ENCODE measurements at places on chromosomes 3 and 15. TPM values are rescaled to one million over a fixed set of nuclear protein-coding genes. Genes with fewer than 3 reads are reported as not detected.

GRCh38 chr3:71389911-71390573 lies 193.5 kb downstream of the FOXP1 start:
- DNase-seq = peak; percentile 77

DNA sequence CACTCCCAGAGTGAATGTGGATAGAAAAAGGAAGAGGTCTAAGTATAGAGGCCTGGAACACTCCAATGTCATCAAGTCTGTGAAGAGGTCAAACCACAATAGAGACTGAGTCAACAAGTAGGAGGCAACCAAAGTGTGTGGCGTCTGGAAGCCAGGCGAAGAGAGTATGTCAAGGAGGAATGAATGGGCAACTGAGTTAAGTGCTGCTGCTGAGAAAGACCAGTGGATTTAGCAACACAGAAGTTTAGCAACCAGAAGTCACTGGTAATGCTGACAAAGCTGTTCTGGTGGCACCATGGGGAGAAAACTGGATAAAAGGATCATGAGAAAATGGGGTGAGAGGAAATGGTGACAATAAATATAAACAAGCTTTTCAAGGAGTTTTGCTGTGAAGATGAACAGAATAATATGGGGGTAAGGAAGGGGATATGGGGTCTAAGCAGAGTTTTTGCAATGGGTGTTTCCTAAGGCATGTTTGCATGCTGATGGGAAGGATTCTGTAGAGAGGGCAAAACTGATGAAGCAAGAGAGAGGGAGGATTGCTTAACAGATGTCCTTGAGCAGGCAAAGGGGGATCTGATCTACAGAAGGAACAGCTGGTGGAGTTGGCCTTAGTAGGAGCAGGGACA lies 38.4 kb downstream of the PCOLCE2 start:
- DNase-seq = no peak

- DNase-seq = no peak
Measured at GRCh38 chr3:126316501-126316939, 40.7 kb downstream of the KLF15 start.

- DNase-seq = no peak
Measured at GRCh38 chr3:101261506-101261905, 58.9 kb downstream of the IMPG2 start.

- DNase-seq = no peak
Measured at GRCh38 chr3:122315619-122316018, 9.4 kb upstream of the CSTA start.

DNA sequence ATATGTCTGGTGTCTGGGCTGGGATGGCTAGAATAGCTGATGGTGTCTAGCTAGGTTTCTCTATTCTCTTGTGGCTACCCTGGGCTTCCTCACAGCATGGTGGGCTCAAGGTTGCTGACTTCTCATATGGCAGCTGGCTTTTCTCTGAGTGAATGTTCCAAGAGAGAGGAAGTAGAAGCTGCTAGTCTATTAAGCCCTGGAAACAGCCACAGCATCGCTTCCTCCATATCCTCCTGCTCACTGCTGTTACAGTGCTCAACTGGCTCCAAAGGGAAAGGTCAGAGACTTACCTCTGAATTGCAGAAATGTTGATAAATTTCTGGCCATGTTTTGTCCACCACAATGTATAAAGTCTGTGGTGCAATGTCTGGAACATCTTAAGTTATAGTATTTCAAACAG lies 299.9 kb upstream of the ADAMTS9 start:
- DNase-seq = no peak

DNA sequence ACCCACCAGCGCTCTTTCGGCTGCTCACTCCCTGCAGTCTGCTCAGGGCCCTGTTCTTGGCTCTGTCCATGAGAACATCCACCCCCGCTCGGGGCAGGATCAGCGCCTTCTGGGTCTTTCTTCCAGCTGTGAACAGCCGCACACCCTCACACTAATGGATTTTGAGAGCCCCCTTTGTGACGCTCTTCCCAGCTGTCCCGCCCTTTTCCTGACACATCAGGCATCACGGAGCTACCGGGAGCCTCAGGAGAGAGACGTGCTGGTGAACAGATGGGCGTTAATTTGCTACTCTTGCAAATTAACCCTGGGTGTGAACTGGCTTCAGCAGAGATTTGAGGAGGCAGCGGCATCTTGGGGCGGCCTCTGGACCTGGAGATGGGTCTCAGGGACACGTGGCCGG lies 113.0 kb downstream of the TMEM266 start:
- DNase-seq = no peak

DNA sequence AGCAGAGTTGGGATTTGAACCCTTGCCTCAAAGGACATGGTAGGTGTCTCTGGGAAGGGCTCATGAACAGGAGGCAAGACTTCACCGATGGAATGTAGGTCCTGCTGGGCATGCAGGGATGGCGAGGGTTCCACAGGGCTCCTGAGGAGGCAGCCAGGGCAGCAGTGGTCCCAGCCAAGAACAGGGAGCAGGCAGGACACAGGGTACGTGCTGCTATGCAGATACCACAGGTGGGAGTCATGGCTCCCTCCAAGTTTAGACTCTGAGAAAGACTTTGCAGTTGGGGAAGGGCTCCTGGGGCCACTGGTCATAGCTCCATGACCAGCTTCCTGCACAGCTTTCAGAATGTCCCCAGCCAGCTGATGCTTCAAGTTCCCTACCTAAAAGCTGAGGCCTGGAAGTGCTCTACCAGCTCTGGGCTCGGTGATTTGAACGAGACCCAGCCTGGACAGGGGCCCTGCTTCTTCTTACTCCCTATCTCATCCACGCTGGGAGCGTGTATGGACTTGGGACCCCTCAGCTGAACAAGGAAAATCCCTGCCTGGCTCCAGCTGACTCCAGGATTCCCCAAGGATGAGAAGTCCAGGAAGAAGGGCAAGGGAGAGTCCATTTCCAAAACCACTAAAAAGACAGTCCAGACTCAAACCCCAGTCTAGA lies 747 bp downstream of the MYL3 start:
- no peak for DNase-seq

- no peak for DNase-seq
Measured at GRCh38 chr15:79601405-79602086, 169.4 kb downstream of the MINAR1 start.

- DNase-seq = no peak
Measured at GRCh38 chr3:147200545-147200944, 205.8 kb downstream of the ZIC4 start.

- DNase-seq = no peak
Measured at GRCh38 chr3:153448151-153448829, 286.3 kb downstream of the RAP2B start.

DNA sequence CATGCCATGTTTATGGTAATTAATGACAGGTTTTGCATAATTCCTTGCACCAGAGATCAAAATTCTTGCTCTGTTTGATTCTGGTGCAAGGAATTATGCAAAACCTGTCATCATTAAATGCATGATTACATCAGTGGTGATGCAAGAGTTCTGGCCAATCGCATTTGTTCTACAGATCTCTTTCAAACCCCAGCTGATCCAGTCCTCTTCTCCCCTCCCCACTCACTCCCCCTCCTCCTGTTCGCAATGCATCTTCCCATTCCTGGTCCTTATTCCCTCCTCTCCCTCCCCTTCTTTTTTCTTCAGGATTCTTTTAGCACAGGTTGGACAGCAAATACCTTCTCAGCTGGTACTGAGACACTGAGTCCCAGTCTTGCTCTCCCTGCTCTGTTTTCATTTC lies 82.1 kb downstream of the GABRB3 start:
- no peak for DNase-seq

DNA sequence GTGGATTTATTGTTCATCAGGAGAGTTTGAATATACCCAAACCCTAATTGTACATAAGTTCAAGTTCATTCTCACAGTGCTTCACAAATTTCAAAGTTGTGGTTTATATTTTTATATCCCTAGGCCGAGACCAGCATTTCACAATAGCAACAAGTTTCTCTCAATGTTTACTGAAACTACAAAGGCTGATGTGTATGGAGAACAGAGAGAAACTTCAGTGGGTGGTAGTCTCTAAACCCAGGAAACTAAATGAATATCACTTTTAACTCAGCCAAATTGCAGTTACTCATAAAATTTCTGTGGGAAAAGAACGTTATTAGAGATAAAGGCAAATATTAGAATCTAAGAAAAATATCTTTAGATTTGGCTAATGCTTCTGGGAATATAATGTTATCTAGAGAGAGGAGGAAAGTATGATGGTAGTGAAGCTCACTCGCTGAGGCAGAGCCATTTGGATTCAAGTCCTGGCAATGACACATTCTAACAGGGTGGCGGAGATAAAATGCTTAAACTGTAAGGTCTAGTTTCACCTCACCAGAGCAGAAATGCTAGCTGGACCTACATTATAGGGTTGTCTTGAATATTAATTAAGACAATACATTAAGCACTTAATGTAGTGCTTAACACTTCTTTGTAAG lies 514.8 kb downstream of the EPHA3 start:
- no peak for DNase-seq

DNA sequence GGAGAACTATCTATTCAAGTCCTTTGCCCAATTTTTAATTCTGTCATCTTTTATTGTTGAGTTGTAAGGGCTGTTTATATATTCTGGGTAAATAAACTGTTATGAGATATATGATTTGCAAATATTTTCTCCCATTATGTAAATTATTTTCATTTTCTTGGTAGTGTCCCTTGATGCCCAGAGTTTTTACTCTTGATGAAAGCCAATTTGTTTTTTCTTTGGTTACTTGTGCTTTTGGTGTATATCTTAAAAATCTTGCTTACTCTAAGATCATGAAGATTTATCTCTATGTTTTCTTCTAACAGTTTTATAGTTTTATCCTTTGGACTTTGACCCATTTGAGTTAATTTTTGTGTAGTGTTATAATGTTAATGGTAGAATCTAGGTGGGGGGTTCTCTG lies 44.5 kb downstream of the TIMP4 start:
- DNase-seq = no peak

GRCh38 chr15:29091666-29092065 lies 178.0 kb downstream of the NSMCE3 start:
- no peak for DNase-seq

- no peak for DNase-seq
Measured at GRCh38 chr3:16203671-16204629, 29.5 kb downstream of the GALNT15 start.

- DNase-seq = peak; percentile 44
Measured at GRCh38 chr15:52208306-52208946, 17.2 kb upstream of the GNB5 start.

GRCh38 chr3:138455801-138456716 lies 21.6 kb downstream of the ESYT3 start:
- DNase-seq = no peak

DNA sequence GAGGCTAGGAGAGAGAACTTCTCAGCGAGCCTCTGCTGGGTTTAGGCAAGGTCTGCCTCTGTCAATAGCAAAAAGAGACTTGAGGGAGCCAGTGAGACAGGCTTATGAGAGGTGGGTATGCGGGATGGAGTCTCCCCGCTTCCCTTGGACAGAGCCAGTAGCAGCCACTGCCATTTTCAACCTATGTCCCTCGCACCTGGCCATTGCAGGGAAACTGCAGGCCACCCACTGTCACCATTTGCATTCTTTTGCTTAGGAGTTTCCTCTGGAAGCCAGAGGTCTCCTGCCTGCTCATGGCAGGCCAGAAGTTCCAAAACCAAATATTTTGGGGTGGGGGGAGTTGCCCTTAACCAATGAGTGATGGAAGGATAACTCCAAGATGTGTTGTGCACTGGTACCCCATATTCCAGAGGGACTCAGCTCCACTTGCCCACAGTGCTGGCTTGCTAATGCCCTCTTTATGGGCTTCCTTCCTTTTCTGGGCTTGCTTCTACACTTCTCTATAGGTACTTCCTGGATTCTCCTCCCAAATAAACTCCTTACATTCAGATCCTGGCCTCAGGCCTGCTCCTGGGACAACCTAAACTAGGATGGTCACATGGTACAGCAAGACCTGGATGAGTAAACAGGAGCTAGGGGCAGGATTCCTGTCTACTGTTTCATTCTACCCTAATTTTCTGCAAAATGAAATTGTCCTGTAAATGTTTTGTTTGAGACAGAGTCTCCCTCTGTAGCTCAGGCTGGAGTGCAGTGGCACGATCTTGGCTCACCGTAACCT lies 108.9 kb upstream of the PROK2 start:
- DNase-seq = no peak

- DNase-seq = no peak
Measured at GRCh38 chr3:131620977-131621376, 118.2 kb upstream of the MRPL3 start.

DNA sequence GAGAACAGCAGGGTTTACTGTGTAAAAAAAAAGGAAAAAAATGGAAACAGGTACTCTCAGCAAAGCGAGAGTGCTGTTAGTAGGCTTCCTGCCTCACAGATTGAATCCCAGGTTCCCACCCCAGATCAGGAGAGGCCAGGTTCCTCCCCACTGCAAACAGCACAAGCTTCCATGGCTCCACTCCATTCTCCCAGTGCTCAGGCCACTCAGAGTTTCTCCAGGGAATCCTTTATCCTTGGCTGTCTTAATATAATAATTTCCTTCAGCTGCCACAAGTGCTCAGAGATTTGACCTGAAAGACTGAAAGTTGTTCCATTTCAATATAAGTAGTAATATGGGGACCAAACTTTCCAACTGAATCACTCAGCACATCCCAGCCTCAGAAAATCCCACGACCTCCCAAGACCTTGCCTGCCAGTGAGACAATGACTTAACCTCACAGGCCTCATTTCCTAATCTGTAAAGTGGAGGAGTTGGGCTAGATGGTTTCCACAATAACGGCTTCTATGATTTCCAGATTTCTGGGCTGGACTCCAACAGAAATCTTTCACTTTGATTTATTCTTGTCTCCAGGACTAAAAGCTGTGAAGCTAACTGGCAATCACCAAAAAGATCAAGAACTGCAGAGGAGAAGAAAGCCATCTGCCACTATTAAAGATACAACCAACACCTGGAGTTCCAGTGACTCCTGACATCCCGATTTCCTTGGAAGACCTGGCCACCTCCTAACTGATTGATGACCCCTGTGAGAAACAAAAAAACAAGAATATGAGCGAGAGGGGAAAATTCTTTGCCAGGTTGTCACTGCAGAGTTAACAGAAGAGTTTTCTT lies 289.5 kb downstream of the NEK10 start:
- no peak for DNase-seq

GRCh38 chr15:71853543-71853942 lies 43.2 kb downstream of the NR2E3 start:
- no peak for DNase-seq

DNA sequence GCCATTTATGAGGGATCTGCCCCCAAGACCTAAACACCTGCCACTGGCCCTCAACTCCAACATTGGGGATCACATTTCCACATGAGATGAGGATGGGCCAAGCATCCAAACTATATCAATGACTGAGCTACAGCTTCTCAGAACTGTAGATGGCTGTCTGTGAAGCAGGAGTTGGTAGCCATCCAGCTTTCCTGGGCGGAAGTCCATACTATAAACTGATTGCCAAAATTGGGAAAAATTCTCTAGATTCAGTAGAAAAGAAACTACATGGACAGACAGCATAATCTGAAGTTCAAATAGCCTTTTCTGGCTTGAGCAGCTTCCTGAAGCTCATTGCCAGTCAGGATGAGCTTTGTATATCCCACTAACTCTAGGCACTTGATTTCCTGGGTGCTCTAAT lies 214.7 kb upstream of the ZBTB20 start:
- no peak for DNase-seq

CFAP100 gene
- 32.5 TPM for total RNA-seq

SLC24A5 gene
- total RNA-seq = not detected

DZIP3 gene
- 6.1 TPM for total RNA-seq

ANKUB1 gene
- not detected for total RNA-seq

TTLL13 gene
- 0.39 TPM for total RNA-seq

APBA2 gene
- total RNA-seq = 3.8 TPM

CTDSPL2 gene
- total RNA-seq = 24.1 TPM

GOLGA6L7 gene
- total RNA-seq = not detected

SUSD5 gene
- total RNA-seq = not detected

NOX5 gene
- total RNA-seq = not detected

Measured in upper lobe of left lung (tissue), 6 donors.